AG09309 (cell line): ENCODE measurements at places on chromosomes 2 and 18.

DNA sequence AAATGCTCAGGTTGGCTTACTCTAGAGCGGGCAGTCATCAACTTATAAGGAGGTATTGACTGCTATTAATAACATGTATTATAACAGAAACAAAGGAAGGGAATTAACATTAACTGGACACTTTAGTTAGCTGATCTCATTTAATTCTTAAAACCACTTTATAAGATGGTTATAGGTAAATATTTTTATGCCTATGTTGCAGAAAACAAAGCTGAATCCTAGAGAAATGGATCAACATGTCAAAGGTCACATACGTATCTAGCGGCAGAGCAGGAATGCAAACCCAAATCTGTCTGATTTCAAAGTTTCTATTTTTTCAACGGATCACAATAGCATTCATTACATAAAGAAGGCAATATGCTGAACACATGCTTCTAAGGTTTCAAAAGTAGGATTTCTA, 200.0 kb downstream of the PDE1A start:
- DNase-seq = no peak

DNA sequence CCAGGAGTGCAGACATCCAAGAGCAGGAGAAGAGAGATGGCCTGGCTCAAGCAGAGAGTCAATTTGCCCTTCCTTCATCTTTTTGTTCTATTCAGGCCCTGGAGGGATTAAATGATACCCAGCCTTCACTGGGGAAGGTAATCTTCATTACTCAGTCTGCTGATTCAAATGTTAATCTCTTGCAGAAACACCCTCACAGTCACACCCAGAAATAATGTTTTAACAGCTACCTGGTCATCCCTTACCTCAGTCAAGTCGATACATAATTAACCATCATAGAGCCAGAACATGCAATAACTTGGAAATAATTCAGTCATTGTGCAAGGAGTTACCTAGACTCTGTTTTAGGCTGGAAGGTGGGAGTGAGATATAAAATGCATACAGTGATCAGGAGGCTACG, 163.7 kb upstream of the TNP1 start:
- DNase-seq = no peak

DNA sequence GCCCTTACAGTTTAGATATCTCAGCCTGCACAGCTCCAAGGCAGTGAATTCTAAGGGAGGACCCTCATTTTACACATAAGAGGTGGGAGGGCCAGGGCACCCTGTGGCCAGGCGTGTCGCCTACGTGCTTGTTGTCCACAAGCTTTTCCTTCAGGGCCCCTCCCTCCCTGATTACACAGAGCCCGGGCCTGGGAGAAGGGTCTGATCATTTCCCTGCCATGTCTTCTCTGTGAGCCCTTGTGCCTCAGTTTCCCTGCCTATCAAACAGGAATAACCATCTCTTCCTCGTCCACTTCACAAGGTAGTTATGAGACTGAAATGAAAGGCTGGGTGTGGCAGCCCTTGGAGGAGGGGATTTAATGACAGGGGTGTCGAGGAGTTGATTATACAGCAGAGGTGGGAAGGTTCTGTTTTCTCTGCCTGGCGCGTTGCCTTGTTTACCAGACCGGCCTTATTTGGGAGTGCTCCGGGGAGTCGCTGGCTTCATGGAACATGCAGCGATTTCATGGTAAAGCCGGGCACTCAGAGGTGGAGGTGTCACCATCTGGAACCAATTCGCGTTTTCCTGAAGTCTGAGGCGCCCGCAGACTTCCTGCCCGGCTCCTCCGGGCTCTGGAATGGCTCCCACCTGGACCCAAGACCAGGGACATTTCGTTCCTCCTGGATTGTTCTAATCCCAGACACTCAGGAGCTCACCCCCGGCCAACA, 208.9 kb downstream of the KLHL29 start:
- no peak for DNase-seq

DNA sequence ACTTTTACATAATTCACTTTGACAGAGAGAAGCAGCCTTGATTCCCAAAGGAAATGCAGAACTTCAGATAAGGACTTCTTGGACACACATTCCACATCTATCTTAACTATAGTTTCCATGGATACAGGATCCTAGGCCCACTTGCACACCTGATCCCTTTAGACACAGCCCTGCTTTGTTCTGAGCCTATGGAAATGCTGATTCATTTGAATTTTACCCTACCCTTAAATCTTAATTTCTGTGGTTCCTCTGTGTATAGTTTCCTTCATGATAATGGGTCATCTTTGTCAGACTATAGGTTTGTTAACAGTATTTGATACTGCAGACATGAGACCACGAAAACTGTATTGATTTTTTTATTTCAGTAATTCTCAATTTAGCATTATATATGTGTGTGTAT, 77.4 kb downstream of the ACTR3 start:
- no peak for DNase-seq

- no peak for DNase-seq
Measured at GRCh38 chr2:167924556-167924955, 322.8 kb downstream of the STK39 start.

DNA sequence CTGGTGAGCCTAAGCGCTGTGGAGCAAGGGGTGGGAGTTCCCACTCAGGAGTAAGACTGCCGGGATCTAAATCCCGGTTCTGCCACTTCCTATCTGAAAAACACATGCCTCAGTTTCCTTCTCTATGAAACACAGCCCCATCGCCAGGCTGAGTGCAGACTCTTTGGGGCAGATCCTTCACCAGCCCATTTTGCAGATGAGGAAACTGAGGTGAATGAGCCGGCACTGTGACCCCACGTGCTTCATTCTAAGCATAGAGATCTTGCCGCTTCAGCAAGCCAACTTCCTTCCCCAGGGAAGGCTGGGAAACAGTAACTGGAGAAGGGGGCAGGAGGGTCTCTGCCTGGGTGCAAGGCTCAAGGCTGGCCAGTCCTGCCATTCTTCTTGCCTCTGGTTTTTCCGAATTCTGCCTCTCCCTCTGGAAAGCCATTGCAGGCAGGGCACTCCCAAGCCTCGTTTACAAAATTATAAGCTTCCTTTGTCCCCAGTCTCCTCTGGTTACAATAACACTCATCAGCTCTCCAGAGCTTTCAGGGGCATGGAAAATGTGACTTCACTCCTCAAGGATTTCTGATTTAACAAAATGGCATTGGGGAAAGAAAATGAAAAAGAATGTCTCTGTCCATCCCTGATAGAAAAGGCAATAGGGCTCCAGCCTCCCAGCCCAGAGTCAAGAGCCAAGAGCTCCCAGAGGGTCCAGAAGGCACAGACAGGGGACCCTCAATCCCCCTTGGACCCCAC, 249.2 kb downstream of the TNS1 start:
- no peak for DNase-seq

- no peak for DNase-seq
Measured at GRCh38 chr2:237060534-237061312, 25.0 kb upstream of the COPS8 start.

- no peak for DNase-seq
Measured at GRCh38 chr2:172596776-172597175, 40.9 kb downstream of the PDK1 start.

GRCh38 chr2:214856137-214856536, 46.7 kb upstream of the BARD1 start:
- DNase-seq = peak; percentile 14

DNA sequence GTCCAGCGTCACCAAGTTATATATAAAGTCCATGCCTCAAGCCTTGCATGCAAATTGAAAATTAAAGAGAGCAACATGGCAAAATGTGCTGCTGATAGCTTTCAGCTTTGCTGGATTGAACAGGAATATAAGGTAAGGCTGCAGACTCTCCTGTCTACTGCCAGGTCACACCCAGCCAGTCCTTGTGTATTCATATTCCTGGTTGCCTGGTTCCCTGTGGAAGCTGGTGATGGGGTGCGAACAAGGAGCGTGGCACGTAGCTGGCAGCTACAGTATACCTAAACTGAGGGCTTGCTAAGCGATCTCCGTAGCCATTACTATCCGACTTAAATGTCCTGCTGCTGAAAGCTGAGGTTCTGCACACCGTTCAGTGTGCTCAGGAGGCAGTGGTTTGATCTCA, 50.1 kb upstream of the NOSTRIN start:
- no peak for DNase-seq

GRCh38 chr18:55838319-55838718, 250.3 kb upstream of the TCF4 start:
- DNase-seq = no peak

DNA sequence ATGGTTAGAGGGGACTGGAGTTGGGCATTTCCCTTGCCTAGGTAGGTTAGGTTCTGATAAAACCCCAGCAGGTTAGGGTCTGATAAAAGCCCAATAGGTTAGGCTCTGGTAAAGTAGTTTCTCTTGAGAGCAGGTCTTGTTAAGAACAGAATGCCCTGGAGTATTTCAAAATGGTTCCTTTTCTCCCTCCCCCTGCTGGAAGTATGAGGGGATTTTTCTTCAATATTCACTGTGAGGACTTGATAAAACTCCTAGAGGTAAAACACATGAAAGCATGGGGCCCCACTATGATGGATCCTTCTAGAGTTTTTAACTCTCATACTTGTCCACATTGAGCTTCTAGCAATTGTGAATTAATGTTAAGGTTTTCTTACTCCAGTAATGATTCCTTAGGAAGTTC, 27.6 kb downstream of the ANKAR start:
- no peak for DNase-seq

DNA sequence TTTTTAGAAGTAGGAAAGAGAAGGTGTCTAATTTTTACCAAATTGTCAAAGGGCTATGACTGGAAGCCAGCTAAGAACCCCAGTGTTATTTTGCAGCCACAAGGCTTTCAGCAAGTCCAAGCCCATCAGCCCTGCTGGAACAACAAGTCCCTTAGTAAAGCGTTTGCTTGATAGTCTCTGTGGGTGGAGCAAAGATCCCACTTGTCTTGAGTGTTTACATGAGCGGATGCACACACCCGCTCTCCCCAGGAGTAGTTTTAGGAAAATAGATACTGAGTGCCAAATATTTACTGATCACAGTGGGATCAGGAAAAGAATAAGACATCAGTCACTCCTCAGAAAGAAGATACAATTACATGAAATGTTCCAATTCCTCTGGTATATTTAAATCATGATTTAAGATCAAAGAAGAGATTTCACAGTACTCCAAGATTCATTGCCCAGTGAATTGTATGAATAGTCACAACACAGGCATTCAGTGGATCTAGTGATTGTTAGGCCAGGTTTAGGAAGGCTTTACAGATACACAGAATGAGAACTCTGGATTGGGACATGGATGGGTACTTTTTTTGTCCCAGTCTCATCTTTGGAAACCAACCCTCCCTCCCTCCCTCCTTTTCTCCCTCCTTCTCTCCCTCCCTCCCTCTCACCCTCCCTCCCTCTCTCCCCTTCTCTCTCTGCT, 514.9 kb downstream of the PTPRM start:
- DNase-seq = no peak

DNA sequence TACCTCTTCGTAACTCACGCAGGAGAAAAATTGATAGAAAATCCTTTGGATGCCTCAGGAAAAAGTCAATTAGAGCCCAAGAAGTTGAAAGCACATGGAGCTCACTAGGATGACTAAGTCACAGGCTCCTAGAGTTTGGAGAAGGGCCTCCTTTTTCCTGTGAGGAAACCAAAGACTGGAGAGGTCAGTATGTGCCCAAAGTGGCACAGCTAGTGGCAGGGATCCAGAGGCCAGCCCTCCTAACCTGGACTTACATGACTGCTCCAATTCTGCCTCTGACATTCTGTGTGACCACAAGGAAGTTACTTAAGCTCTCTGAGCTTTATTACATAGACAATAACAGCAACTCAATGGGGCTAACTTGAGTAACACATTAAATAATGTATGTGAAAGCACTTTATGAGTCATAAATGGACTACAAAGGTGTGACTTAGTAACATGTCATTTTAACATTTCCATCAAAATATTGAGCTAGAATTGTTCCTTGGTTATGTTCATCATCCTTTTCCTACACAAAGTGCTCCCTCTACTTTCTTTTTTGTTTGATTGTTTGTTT, 91.6 kb downstream of the DHRS9 start:
- DNase-seq = no peak

DNA sequence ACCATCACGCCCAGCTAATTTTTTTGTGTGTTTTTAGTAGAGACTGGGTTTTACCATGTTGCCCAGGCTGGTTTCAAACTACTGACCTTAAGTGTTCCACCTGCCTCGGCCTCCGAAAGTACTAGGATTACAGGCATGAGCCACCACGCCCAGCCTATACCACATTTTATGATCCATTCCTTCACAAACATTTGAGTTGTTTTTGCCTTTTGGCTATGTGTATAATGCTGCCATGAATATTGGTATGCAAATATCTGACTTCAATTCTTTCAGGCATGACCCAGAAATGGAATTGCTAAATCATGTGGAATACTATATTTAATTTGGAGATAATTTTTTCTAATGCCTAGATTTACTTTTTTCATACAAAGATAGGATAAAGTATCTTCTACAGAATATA, 68.6 kb downstream of the TTC27 start:
- DNase-seq = no peak

DNA sequence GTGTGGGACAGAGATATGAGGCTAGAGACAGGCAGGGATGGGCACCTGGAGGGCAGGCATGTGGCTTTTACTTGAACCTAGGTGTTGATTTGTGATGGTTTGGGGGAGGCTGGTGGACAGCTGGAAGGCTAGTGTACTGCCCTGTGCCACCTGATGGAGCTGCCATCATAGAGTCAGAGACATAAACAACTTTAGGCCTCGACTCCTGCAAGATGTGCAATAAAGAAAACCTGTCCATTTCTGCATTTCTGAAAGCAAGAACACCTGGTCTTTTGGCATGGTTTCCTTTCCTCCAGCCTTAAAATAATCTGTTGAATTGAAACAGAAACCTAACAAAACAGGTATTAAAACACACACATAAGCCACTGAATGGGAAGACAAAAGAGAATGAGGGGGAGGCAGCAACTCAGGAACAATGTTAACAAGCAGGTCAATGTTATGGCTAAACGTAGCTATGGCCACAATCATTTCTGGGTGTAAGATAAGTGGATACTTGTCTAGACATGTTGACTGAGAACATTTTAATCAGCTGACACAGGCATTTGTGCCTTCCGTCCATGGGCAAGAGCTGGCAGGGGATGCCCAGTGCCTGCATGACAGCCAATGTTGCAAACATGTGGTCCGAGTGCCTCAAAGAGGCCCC, 87.8 kb downstream of the KCTD1 start:
- DNase-seq = no peak

- no peak for DNase-seq
Measured at GRCh38 chr2:98532756-98533155, 75.6 kb downstream of the COA5 start.

DNA sequence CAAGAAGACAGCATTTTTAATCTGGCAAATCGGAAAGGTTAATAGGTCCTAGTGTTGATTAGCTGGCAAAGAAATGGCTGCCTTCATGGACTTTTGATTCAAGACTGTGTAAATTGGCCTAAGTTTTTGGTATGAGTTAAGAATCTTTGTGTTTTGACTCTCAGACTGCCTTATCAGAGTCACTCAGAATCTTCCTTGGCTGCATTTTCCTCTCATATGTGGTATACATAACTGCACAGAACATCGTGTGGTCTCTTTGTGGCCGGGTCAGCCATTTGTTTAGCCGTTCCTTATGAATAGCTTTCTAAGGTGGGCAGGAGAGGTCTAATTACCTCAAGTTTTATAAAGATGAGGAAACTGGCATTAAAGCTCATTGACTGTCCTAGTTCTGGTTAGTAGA, 30.1 kb downstream of the CAB39 start:
- DNase-seq = no peak

- no peak for DNase-seq
Measured at GRCh38 chr18:69569133-69569532, 168.4 kb downstream of the DOK6 start.
